ENCODE measurements at places on chromosomes 6 and 20. TPM values are rescaled to one million over a fixed set of nuclear protein-coding genes. Genes with fewer than 3 reads are reported as not detected.

SUMO4 gene
- 1.2 TPM for total RNA-seq

KHDC3L gene
- not detected for total RNA-seq

CRISP2 gene
- total RNA-seq: not detected

COL20A1 gene
- not detected for total RNA-seq

TRDN gene
- not detected for total RNA-seq

NKX2-4 gene
- not detected for total RNA-seq

BMP6 gene
- total RNA-seq: 2.5 TPM

- no peaks in the 10 kb centered on the region for H3K27me3 ChIP-seq
- no peak overlapping the region for H3K4me3 ChIP-seq
- no peaks in the 10 kb centered on the region for H3K4me1 ChIP-seq
- no peak for DNase-seq
- H3K36me3 ChIP-seq: no peaks in the 10 kb centered on the region
- H3K27ac ChIP-seq: no peak overlapping the region
These were observed 206.9 kb downstream of the TFAP2C start for GRCh38 chr20:56835829-56836550.

DNA sequence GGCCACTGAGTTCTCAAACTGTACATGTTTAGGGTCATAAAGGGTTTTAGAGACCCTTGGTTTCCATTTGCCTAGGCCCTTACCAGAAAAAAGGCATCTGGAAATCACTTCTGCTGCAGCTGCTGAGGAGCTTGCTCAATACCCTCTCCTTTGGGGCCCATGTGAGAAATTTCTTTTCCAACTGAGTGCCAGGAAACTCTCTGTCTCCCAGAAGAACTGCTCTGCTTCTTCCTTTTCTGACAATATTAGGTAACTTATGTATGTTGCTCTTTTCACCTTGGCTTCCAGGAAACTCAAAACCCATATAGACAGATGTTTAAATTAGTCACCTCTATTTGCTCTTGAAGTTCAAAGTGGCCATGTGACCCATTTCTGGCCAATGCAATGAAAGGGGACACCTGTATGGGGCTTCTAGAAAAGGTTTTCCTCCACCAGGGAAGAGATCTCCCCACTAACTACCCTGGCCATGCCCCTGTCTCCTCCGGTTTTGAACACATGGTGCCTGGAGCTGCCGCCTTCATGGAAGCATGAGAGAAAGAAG is 121.6 kb downstream of the PREX1 start:
- H3K4me3 ChIP-seq: no peak overlapping the region
- H3K27me3 ChIP-seq: no peaks in the 10 kb centered on the region
- DNase-seq: no peak

- H3K27ac ChIP-seq: no peak overlapping the region
- no peak overlapping the region for H3K4me3 ChIP-seq
- no peaks in the 10 kb centered on the region for H3K27me3 ChIP-seq
- no peaks in the 10 kb centered on the region for H3K36me3 ChIP-seq
These were observed 41.3 kb upstream of the PLAGL1 start for GRCh38 chr6:144049386-144049785.

DNA sequence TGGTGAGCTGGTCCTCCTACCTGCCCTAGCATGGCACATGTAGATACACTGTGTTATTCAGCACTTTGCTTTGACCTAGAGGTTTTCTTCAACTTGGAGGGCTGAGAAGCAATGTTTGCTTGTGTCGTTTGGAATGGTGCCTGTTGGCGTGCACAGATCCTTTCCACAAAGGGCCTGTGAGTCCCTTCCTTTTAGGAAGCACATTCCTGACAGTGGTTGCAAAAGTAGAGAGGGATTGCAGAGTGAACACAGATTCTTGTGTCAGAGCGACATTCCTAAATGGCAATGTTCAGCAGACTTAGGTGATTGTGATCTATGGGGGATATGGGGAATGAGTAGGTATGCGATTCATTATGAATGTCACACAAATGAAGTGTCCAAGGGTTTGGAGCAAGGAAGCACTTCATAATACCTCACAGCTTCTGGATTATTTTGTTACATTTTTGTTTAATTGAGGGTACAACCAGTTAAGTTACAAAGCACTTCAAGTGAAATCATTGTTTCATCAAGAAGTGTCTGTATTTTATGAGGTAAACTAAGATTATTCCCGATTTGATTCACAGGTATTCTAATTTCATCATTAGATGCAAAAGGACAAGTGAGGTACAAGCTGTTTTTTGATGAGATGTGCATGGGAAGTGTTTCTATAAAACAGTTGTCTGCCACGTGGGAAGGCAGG is 713 bp upstream of the RNF144B start:
- H3K27ac ChIP-seq: peak overlapping the region; percentile 88
- peak overlapping the region; percentile 45 for H3K4me3 ChIP-seq
- H3K27me3 ChIP-seq: no peaks in the 10 kb centered on the region
- H3K36me3 ChIP-seq: no peaks in the 10 kb centered on the region
- DNase-seq: peak; percentile 74
- H3K4me1 ChIP-seq: peaks cover 40% of the 10 kb centered on the region

DNA sequence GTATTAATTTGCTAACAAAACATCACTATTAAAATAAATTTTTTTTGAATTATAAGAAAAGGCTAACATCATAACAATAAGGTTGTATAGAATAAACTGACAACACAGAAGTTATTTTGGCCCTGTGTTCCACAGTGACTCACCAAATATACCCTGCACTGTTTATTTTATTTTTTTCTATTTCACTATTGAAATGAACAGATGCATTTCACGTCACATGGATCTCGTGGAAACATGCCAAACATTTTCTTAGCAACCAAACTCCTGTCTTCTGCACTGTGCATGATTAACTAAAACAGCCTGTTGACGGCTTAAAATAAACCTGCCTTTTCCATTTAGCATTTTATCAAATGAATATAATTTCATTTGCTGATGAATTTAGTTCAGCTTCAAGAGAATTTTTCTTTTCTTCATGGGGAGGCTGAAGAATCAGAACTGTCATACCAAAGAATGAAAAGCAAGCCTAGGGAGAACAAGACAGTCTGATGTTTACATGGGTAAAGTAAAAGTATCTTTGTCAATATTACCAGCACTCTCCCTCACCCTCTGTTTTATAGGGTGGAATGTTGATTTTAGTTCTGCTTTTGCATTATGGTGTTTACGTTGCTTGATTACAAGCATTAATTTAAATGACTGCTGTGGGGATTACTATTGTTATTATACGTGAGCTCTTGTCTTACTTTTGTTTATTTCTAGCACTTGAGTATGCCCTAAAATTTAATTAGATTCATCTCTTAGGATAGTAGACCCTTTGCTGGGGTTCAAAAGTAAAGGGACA is 115.3 kb downstream of the LCA5 start:
- no peaks in the 10 kb centered on the region for H3K4me1 ChIP-seq
- H3K27ac ChIP-seq: no peak overlapping the region
- no peaks in the 10 kb centered on the region for H3K27me3 ChIP-seq
- no peak for DNase-seq
- no peak overlapping the region for H3K4me3 ChIP-seq
- no peaks in the 10 kb centered on the region for H3K36me3 ChIP-seq

- H3K4me1 ChIP-seq: no peaks in the 10 kb centered on the region
- H3K27ac ChIP-seq: no peak overlapping the region
- no peaks in the 10 kb centered on the region for H3K27me3 ChIP-seq
These were observed 248.2 kb downstream of the LAMA2 start for GRCh38 chr6:129130959-129131681.

- H3K27me3 ChIP-seq: no peaks in the 10 kb centered on the region
- no peaks in the 10 kb centered on the region for H3K36me3 ChIP-seq
- no peak overlapping the region for H3K27ac ChIP-seq
- DNase-seq: no peak
These were observed 2.6 kb upstream of the BPIFB4 start for GRCh38 chr20:33076662-33077372.

DNA sequence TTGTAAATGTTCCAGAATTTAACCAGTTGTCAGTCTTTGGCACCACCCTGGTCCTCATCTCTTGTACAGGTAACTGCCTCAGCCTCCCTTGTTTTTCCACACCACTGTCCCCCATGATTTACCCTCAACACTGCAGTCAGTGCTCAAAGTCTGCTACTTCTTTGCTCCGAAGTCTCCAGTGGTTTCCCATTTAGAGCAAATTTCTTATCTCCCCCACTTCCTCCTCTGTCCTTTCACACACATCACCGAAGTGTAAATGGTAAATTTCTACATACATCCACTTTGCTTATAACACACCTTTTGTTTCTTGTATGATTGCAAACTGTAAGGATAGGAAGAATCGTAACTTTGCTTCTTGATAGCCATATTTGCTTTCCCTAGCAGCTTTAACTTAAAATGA is 115.3 kb downstream of the JARID2 start:
- no peak for DNase-seq
- no peak overlapping the region for H3K27ac ChIP-seq
- H3K4me1 ChIP-seq: peaks cover 5% of the 10 kb centered on the region
- no peaks in the 10 kb centered on the region for H3K36me3 ChIP-seq
- no peak overlapping the region for H3K4me3 ChIP-seq

GRCh38 chr20:61556673-61557072 is 304.6 kb downstream of the CDH4 start:
- no peak overlapping the region for H3K4me3 ChIP-seq
- no peaks in the 10 kb centered on the region for H3K36me3 ChIP-seq
- no peak overlapping the region for H3K27ac ChIP-seq

- no peak overlapping the region for H3K4me3 ChIP-seq
- H3K4me1 ChIP-seq: peaks cover 6% of the 10 kb centered on the region
- no peak for DNase-seq
- H3K36me3 ChIP-seq: no peaks in the 10 kb centered on the region
- no peaks in the 10 kb centered on the region for H3K27me3 ChIP-seq
These were observed 45.8 kb downstream of the CYP24A1 start for GRCh38 chr20:54127855-54128574.

DNA sequence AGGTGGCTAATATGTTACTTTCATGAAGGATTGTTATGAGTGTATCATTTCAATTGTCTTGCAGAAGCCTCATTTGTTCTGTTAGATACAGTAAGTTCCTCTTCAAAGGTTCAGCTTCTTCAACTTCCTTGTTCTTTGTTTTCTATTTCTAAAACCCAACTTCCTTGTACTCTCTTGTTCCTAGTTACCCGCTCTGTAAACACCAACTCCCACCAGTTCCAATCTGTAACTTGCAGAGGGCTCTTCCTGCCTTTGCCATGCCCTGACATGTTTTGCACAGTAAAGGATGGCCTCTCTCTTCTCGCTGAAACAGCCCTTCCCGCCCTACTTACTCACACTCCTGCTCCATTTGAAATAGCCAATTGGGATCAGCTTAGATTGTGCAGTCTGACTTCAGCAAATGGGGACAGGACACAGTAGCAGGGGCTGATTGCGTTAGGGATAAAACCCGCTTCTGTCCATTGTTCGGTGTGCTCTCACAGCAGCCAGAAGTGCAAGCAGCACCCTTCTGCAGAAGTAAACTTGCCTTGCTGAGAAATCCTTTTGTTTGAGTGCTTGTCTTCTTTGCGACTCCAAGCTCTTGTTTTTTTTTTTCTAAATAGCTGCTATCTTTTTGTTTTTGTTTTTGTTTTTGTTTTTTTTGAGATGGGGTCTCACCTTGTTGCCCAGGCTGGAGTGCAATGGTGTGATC is 45.9 kb upstream of the POU5F1 start:
- H3K27ac ChIP-seq: peak overlapping the region; percentile 15
- no peak overlapping the region for H3K4me3 ChIP-seq
- no peak for DNase-seq

- H3K4me3 ChIP-seq: no peak overlapping the region
- no peak overlapping the region for H3K27ac ChIP-seq
- no peaks in the 10 kb centered on the region for H3K27me3 ChIP-seq
- no peaks in the 10 kb centered on the region for H3K36me3 ChIP-seq
- DNase-seq: no peak
These were observed 17.9 kb downstream of the PERP start for GRCh38 chr6:138089325-138089724.

GRCh38 chr20:33963751-33964150 is 30.0 kb upstream of the RALY start:
- no peak for DNase-seq
- H3K4me3 ChIP-seq: no peak overlapping the region
- H3K4me1 ChIP-seq: peaks cover 3% of the 10 kb centered on the region
- no peak overlapping the region for H3K27ac ChIP-seq

DNA sequence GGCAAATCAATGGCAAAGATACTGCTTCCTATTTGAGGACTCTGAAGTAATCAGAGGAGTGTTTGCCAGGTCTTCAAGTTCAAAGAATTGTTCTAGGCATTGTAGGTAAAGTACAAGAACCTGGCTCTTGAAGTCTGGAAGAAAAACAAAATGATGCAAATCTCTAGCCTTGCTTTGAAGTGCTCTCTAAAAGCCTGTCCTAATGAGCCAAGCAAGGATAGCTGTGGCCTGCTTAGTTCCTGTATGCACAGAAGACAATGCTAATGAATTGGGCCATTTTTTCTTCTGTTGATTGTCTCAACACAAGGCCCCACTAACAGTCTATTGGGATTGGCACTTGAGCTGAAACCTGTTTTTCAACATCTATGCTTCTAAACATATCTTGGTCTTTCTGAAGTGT is 165.0 kb upstream of the POU3F2 start:
- no peaks in the 10 kb centered on the region for H3K36me3 ChIP-seq
- DNase-seq: no peak
- no peaks in the 10 kb centered on the region for H3K27me3 ChIP-seq
- no peak overlapping the region for H3K4me3 ChIP-seq
- H3K27ac ChIP-seq: no peak overlapping the region

GRCh38 chr6:136088693-136089092 is 161.4 kb downstream of the MTFR2 start:
- H3K27me3 ChIP-seq: no peaks in the 10 kb centered on the region
- H3K4me3 ChIP-seq: no peak overlapping the region
- no peaks in the 10 kb centered on the region for H3K36me3 ChIP-seq
- no peak for DNase-seq
- H3K27ac ChIP-seq: no peak overlapping the region

Measured in right lobe of liver (tissue), 6 donors.